Fibroblast of skin of right biceps (primary cell): ENCODE measurements at places on chromosomes 3 and 15.
A peak's percentile ranks its signal among the peaks of the same experiment; 100 is the strongest.

DNA sequence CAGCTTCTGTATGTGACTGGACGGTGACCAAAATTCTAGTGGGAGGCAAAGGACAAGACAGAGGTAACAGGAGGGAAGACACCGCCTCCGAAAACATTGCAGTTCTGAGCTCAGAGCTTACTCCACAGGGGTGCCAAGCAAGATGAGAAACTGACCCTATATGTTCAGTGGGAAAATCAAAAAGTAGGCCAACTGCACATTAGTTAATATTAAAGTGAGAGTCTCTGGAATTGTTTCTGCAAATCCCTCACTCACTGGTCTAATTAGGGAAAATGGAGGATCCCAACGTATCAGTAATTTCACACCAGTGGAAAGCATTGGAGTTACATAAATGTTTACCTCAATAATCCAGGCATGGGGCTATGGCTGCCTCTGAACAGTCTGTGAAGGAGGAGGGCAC, 313.3 kb upstream of the KCNH8 start:
- DNase-seq, result no peak

DNA sequence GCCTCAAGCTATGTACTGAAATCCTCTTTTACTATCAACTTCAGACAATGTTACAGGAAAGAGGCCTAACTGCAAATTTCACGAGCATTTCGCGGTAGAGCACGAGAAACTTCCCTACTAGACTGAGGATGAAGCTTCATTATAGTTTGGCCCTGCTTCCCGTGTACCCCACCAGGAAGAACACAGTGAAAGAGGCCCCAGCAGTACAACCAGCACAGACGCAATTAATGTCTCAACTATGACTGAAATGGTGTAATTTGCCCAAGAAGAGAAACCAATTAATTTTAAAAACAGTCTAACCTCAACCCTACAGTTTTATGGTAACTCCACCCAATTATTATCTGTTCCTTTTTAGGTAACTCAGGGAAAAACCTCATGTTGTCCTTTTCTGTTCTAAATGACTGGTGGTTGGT, 12.1 kb downstream of the CHSY1 start:
- DNase-seq, result no peak

- no peak for DNase-seq
Observed at GRCh38 chr3:78792212-78792611, 975.6 kb downstream of the ROBO1 start.

- peak; percentile 11 for DNase-seq
Observed at GRCh38 chr15:78399091-78399490, 38.9 kb upstream of the IREB2 start.

DNA sequence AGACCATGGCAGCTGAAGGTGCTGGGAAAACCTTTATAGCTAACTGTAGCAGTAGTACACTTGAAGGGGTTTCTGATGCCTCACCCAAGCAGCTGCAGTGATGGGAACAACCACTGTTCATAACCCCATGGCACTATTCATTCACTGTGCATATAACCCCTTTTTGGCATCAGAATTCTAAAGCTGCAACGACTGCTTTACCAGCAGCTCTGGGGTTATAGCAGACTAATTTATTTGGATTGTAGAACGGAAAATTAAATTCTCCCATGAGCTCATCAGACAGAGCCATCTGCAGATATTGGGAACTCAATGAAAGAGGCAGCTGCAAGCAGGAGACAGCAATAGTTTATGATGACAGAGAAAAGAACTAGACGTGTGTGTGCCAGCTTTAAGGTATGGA, 28.6 kb downstream of the TFDP2 start:
- DNase-seq, result no peak

DNA sequence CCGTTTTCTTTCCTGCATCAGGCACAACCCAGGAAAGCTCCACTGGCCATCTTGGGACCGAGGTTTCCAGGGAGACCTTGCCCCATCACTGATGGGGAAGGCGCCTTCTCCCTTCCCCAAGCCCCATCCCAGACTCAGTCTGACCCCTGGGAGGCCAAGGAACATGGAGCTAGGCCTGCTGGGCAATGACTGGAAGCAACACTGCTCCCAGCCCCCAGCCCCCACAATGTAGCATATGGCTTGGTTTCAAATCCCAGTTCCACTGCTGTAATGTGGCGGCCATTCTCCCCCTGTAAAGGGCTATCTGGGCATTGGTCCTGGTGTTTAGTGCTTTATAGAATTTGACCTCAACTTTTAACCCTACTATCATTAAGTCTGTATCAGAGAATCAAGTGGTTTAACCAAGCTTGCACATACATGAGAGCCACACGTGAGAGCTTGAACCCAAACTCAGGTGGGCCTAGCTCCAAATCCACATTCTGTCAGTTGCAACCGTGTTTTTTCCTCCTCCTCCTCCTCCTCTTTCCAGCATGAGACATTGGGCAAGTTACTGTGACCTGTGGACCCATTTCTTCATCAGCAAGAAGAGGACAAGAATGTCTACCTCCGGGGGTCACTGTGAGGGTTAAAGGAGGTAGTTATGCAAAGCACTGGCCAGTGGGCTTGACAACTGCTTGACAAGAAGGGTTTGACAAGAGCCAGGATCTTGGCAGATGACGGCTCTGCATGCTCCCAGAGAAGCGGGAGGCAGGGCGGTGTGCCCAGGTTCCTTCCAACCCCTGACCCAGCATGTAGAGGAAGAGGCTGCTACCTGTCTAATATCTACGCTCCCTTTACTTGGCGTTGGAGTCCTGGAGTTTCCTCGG, 37.4 kb downstream of the KLHL25 start:
- DNase-seq, result no peak
